ENCODE measurements at places on chromosomes 5 and 9.
A peak's percentile ranks its signal among the peaks of the same experiment; 100 is the strongest.

- DNase-seq, result no peak
Observed at GRCh38 chr5:153809166-153809565, 229.5 kb downstream of the FAM114A2 start.

GRCh38 chr9:3900673-3901318 is 375.0 kb upstream of the RFX3 start:
- no peak for DNase-seq

GRCh38 chr5:157213527-157214243 is 33.0 kb downstream of the ITK start:
- DNase-seq, result no peak

- no peak for DNase-seq
Observed at GRCh38 chr9:126519660-126520420, 93.9 kb upstream of the LMX1B start.

DNA sequence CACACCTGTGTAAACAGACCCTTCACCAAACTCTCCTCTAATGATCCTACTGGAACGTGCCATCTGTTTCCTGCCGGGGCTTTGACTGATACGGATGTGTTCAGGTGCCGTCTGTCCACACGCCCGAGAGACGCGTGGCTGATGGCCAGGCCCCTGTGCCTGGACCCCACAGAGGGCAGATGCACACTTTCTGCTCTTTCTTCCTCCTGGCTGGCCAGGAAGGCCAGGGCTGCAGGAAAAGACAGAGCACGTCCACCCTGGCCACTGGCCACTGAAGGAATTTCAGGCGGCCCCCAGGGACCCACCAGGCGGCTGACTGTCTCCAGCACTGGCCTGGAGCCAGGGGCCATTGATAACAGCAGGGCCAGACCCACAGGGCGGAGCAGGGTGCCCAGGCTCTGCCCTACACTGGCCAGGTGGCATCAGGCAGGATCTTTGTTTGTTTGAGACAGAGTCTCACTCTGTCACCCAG is 3.6 kb upstream of the ENG start:
- no peak for DNase-seq

- peak; percentile 37 for DNase-seq
Observed at GRCh38 chr9:91758491-91758981, 191.5 kb downstream of the ROR2 start.

DNA sequence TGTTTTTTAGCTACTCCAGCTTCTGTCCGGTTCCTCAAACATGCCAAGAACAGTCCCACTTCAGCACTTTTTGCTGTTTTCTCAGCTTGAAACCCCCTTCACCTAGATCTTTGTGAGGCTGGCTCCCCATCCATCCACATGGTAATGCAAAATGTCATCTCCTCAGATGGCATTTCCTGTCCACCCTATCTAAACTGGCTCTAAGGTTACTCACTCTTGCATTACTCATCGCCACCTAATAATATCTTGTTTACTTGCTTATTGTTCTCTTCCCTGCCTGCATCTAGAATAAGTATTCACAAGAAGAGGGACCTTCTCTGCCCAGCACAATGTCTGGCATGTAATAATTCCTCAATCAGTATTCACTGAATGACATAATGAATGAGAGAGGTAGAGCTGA is 220.1 kb downstream of the FAM114A2 start:
- no peak for DNase-seq

DNA sequence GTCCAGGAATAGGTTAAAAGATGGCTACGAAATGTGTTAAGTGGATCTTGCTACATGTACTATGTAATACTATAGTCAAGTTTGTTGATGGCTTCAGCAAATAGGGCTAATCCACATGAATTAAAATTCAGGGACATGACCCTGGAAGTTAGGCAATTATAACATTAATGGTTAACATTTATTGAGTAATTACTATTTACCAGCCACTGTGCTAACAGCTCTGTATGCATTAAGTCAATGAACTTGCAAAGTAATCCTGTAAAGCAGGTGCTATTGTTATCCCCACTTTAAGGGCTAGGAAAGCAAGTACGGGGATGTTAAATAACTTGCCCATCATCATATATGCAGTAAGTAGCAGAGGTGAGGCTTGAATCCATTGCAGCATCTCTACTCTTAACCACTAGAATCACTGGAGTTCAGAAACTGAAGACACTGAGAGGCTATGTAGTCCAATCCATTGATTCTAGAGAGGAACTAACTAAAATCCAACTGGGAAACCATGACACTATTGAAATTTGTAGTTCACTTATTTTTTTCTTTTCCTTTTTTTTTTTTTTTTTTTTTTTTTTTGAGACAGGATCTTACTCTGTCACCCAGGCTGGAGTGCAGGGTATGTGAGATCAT is 77.5 kb upstream of the SPINK5 start:
- no peak for DNase-seq

GRCh38 chr5:55540525-55540924 is 5.8 kb upstream of the PLPP1 start:
- DNase-seq, result no peak

DNA sequence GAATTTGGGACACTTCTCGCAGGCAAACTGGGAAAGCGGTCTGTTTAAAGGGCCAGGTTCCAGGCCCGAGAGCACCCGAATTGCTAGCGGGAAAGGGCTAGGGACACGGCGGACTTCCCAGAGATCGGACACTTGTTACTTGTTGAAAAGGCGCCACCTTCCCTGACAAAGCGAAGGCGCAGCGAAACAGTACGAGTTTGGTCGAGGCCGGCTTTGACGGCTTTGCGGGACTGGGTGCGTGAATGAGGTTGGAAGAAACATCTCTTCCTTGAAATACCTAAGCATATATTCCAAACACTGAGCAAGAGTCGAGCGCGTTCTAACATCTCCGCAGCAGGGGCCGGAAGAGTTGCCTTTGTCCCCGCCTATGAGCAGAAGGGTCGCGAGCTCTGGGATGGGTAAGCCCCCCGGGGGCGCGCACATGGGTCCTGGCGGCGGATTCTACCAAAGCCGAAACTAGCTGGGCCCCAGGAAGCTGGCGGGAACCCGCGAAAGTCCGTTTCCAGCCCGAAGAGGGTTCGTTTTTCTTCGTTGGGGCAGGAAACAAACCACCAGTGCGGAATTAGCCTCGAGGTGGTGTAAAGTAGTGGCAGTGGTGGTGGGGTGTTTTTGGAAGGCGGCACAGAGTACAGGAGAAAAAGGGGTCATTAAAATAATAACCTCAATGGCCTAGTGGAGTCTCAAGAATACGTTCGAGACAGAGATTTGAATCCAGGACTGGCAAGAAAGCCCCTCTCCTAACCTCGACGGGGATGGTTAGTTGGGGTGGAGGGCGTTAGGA is 1.5 kb downstream of the GDNF start:
- no peak for DNase-seq

- DNase-seq, result no peak
Observed at GRCh38 chr9:96486386-96487028, 36.5 kb downstream of the HABP4 start.

DNA sequence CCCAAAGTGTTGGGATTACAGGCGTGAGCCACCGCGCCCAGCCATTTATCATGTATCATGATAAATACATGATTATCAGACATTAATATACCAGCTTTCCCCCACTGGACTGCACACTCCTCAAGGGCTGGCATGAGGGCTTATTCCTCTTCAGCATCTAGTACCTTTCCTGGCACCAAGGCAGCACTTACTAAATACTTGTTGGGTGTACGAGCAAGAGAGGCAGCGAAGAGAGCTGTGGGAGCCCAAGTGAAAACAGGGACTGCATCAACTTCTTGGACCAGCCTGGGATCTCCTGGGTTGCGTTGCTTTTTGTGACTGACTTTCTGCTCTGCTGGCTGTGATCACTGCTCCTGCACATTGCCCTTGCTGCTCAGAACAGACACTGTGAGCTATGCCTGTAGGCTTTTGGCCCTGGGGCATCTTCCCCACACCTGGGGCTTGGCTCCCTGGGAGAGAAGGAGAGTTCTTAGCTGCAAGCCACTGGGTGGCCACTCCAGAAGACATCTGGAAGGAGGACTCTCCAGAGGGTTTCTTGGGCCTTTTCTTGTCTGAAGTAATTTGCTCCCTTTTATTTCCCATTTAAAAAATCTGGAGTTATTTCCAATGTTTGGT is 224.3 kb downstream of the NR3C1 start:
- no peak for DNase-seq

- DNase-seq, result peak; percentile 27
Observed at GRCh38 chr5:117888688-117889087, 1099.7 kb downstream of the DTWD2 start.

DNA sequence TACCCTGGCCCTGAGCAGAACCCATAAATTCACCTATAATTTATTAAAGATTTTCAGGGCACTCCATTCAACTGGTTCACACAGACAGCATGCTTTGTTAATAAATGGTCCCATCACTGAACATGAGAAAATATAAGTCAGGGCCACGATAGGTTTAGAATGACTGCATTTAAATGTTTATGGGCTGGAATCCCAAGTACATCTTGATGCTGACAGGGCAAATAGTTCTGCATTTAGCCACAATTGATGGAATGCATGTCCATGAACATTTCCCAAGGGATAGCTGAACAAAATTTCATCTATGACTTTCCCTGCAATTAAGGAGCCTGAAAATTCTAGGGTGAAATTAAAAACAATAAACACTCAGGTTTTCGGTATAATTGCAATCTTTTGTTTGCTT is 124.5 kb downstream of the CAAP1 start:
- no peak for DNase-seq

DNA sequence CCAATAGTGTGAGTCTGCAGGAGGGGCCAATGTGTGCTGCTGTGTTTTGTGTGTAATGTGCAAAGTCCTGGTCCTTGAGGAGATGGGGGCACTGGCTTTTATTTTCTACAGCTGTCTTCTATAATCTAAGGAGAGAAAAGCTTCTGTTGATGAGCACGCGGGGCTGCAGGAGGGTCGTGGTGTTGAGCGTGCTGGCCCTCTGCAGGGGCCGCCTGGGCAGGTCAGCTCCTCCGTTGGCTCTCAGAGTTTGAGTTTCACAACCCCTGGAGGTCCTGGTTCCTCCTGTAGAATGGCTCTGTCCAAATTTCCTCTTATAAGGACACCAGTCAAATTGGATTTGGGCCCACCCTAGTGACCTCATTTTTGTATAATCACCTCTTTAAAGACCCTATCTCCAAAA is 12.6 kb downstream of the OR2V1 start:
- no peak for DNase-seq

DNA sequence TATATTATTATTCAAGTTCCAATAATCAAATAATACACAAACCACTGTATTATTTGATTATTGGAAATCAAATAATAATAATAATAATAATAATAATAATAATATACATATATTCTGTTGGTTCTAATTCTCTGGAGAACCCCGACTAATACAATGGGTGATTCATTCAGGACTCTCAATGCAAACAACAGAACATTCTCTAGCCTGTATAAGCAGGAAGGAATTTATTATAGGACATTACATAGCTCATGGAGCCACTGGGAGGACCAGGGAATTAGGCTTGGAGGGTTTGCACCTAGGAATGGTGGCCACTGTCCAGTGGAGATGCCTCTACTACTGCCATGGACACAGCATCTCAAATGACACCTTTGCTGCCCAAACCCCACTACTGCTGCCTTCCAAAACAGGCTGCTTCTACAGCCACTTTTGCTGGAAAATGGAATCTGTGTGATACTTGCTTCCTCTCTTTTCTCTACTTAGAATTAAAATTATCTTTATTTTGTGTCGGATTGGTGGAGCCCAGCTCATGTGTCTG is 25.9 kb downstream of the PTGS1 start:
- no peak for DNase-seq

DNA sequence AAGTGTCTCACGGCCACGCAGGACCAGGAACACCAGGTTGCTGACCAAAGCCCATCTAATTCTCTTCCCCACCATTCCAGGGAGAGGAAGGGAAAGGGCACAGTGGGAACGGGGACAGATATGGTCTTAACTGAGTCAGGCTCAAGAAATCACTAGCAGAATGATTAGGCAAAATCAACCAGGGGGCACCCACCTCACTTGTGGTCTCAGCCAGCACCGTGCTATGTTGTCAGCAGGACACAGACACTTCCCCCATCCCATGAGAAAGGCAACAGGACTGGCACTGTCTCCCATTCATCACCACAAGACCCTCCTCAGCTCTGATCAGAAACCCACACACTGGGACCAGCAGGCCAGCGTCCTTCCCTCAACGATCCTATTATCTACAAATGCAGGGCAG is 2.9 kb downstream of the BICD2 start:
- DNase-seq, result no peak

- DNase-seq, result no peak
Observed at GRCh38 chr5:96919754-96920197, 16.1 kb upstream of the LNPEP start.

GRCh38 chr9:131625508-131625787 is 80.1 kb downstream of the PRRT1B start:
- DNase-seq, result no peak

DNA sequence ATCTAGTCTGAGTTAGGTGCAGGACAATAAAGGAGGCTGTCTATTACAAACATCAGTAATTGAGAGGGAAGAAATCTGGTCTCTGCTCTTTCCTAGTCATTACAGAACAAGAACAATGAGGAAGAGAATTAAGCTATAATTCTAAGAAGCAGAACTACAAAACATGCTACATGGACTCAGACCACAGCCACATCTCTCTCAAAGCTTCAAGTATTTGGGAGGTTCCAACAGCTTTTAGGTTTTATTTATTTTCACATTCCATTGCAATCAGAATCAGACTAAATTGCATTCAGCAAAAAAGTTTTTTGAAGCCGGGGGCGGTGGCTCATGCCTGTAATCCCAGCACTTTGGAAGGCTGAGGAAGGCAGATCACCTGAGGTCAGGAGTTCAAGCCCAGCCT is 1.1 kb upstream of the GRPEL2 start:
- no peak for DNase-seq

DNA sequence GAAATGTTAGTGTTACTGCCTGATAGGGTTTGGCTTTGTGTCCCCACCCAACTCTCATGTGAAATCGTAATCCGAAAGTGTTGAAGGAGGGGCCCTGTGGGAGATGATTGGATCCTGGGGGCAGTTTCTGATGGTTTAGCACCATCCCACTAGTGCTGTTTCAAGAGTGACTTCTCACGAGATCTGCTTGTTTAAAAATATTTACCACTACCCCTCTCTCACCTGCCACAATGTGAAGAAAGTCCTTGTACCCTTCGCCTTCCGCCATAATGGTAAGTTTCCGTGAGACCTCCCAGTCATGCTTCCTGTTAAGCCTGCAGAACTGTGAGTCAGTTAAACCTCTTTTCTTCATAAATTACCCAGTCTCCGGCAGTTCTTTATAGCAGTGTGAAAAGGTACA is 2.6 kb upstream of the RFX3 start:
- DNase-seq, result peak; percentile 67

GRCh38 chr9:4207123-4207875 is 92.6 kb downstream of the GLIS3 start:
- no peak for DNase-seq

Measured in GM12878 (cell line).